ENCODE measurements at places on chromosomes 7 and 10.

GRCh38 chr7:74485611-74486010 lies 31.9 kb downstream of the GTF2IRD1 start:
- H3K27me3 ChIP-seq: no peaks in the 10 kb centered on the region
- H3K27ac ChIP-seq: no peak overlapping the region
- no peak for DNase-seq
- H3K4me1 ChIP-seq: peaks cover 30% of the 10 kb centered on the region

- H3K27ac ChIP-seq: no peak overlapping the region
- DNase-seq: no peak
- no peaks in the 10 kb centered on the region for H3K27me3 ChIP-seq
Observed at GRCh38 chr7:7178906-7179305, 3.4 kb upstream of the C1GALT1 start.

GRCh38 chr10:4656576-4657194 lies 169.3 kb upstream of the AKR1E2 start:
- H3K27ac ChIP-seq: no peak overlapping the region
- H3K4me1 ChIP-seq: no peaks in the 10 kb centered on the region
- no peaks in the 10 kb centered on the region for H3K27me3 ChIP-seq
- no peak overlapping the region for H3K4me3 ChIP-seq
- no peaks in the 10 kb centered on the region for H3K36me3 ChIP-seq

GRCh38 chr7:152633504-152633903 lies 42.4 kb downstream of the XRCC2 start:
- H3K27me3 ChIP-seq: no peaks in the 10 kb centered on the region
- no peak for DNase-seq
- H3K4me1 ChIP-seq: no peaks in the 10 kb centered on the region
- H3K27ac ChIP-seq: no peak overlapping the region

- no peaks in the 10 kb centered on the region for H3K36me3 ChIP-seq
- no peaks in the 10 kb centered on the region for H3K27me3 ChIP-seq
- no peak overlapping the region for H3K27ac ChIP-seq
- no peak overlapping the region for H3K4me3 ChIP-seq
- DNase-seq: no peak
- H3K4me1 ChIP-seq: no peaks in the 10 kb centered on the region
Observed at GRCh38 chr7:146090023-146090645, 26.5 kb upstream of the CNTNAP2 start.

DNA sequence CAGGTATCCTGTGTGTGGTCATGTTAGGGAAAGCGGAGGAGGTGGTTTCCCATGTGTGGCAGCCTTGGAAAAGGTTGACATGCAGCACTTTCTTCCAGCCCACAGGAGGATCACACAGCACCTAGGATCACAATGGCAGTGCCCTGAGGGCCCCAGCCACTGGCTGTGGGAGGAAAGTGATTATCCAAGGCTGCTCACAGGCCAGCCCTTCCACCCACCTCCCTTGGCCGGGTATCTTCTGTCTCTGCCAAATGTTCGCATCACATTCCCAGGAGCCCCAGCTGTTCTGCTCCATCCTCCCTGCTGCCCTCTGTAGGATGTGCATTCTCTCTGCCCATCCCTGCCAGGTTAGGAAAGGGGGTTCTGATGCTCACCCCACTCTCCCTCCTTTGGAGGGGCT lies 2.5 kb upstream of the MLXIPL start:
- no peaks in the 10 kb centered on the region for H3K36me3 ChIP-seq
- no peak overlapping the region for H3K4me3 ChIP-seq
- peak; percentile 50 for DNase-seq
- peaks cover 15% of the 10 kb centered on the region for H3K4me1 ChIP-seq
- H3K27me3 ChIP-seq: peaks cover 4% of the 10 kb centered on the region
- H3K27ac ChIP-seq: no peak overlapping the region

GRCh38 chr7:46385662-46386309 lies 464.7 kb upstream of the IGFBP3 start:
- no peaks in the 10 kb centered on the region for H3K27me3 ChIP-seq
- DNase-seq: no peak
- no peak overlapping the region for H3K27ac ChIP-seq
- no peaks in the 10 kb centered on the region for H3K36me3 ChIP-seq
- no peak overlapping the region for H3K4me3 ChIP-seq
- peaks cover under 1% of the 10 kb centered on the region for H3K4me1 ChIP-seq

DNA sequence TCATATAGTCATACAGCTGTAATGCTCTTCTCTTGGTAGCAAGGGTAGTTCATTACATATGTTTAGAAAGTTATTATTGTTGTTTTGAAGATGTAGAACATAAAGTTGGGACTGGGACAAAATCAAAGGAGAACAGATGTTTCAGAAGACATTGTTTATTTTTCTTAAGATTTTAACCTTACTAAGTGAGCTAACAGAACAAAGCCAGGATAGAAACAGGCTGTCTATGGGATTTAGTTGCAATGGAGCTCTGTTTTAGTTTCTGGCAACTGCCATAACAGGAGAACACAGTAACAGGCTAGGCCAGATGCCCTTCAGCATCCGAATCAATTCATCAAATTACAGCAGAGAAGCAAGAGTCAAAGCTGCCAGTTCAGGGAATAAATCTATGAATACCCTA lies 382.4 kb downstream of the ARL4A start:
- no peak overlapping the region for H3K27ac ChIP-seq
- H3K36me3 ChIP-seq: no peaks in the 10 kb centered on the region
- H3K4me3 ChIP-seq: no peak overlapping the region
- H3K27me3 ChIP-seq: no peaks in the 10 kb centered on the region

- no peak overlapping the region for H3K27ac ChIP-seq
- peaks cover 7% of the 10 kb centered on the region for H3K4me1 ChIP-seq
- DNase-seq: no peak
Observed at GRCh38 chr7:18175801-18176450, 148.3 kb upstream of the PRPS1L1 start.

DNA sequence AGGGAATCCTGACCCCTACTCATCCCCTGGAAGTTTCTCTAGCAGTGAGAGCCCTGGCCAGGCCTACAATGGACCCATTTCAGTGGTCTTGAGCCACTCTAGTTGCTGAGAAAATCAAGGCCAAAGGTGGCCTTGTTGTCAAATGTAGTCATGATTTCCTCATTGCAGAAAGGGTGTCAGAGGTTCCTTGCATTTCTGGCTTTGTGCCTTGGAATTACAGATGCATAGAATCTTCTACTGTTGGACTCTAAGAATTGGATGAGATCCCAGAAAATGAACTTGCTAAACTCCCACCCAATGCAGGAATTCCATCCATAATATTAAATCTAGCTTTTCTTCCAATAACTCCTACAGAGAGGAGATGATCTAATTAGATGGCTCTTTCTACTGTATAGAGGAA lies 12.2 kb downstream of the CPA2 start:
- H3K36me3 ChIP-seq: no peaks in the 10 kb centered on the region
- H3K4me1 ChIP-seq: no peaks in the 10 kb centered on the region
- no peak for DNase-seq
- H3K27me3 ChIP-seq: no peaks in the 10 kb centered on the region

GRCh38 chr7:127413962-127414361 lies 21.5 kb upstream of the ZNF800 start:
- H3K27ac ChIP-seq: no peak overlapping the region
- H3K4me3 ChIP-seq: no peak overlapping the region

GRCh38 chr7:27866256-27866655 lies 126.3 kb downstream of the TAX1BP1 start:
- no peak overlapping the region for H3K4me3 ChIP-seq
- no peaks in the 10 kb centered on the region for H3K36me3 ChIP-seq
- no peaks in the 10 kb centered on the region for H3K27me3 ChIP-seq

- H3K27ac ChIP-seq: no peak overlapping the region
- no peak for DNase-seq
- no peaks in the 10 kb centered on the region for H3K27me3 ChIP-seq
- no peak overlapping the region for H3K4me3 ChIP-seq
- H3K36me3 ChIP-seq: no peaks in the 10 kb centered on the region
- peaks cover 9% of the 10 kb centered on the region for H3K4me1 ChIP-seq
Observed at GRCh38 chr10:99743841-99744240, 11.8 kb downstream of the CUTC start.

DNA sequence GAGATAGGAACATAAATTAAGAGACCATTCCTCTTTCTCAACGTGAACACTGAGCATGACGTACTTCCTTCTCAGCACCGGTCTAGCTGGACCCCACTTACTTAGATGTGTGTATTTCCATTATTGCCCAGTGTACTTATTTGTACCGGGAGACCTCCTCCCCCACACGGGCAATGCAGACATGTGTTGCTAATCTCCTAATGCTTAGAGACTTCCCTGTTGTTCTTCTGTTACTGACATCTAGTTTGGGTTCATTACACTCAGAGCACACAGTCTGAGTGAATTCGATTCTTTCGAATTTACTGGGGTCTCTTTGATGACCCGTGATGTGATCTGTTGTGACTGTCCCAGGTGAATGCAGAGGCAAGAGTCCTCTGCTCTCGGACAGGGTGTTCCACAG lies 260.0 kb downstream of the MAD1L1 start:
- no peaks in the 10 kb centered on the region for H3K4me1 ChIP-seq
- H3K27me3 ChIP-seq: no peaks in the 10 kb centered on the region
- no peak for DNase-seq
- H3K4me3 ChIP-seq: no peak overlapping the region

DNA sequence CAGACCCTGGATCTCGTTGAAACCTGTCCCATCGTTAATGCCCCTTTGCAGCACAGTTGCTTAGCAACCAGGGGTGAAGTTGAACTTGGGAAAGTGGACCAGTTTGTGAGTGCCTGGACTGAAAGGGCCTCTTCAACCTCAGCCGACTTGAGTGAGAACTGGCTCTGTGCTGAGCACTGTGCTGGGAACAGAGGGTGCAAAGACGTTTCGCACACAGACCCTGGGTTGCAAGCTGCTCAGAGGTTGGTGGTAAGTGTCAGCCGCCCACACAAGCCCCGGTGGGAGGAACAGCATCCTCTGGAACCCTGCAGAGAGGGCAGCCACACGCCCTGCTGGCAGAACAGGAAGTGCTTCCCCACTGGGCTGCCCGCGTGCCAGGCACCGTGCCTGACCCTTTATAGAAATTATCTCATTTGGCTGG lies 89.2 kb downstream of the CARD11 start:
- no peaks in the 10 kb centered on the region for H3K27me3 ChIP-seq
- no peak overlapping the region for H3K4me3 ChIP-seq
- H3K4me1 ChIP-seq: peaks cover 6% of the 10 kb centered on the region
- no peaks in the 10 kb centered on the region for H3K36me3 ChIP-seq

DNA sequence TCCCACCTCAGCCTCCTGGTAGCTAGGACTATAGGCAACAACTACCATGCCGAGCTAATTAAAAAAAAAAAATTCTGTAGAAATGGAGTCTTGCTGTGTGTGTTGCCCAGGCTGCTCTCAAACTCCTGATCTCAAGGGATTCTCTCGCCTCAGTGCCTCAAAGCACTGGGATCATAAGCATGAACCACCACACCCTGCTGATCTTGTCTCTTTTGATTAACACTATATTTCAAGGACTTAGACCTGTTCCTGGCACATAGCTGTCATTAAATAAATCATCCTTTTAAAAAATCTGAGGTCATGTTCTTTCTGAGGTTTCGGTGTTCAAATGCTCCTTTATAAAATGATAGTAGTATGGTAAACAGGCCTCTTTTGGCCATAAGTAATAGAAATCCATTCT lies 4.8 kb downstream of the PALS2 start:
- no peak overlapping the region for H3K27ac ChIP-seq
- no peaks in the 10 kb centered on the region for H3K27me3 ChIP-seq
- H3K4me1 ChIP-seq: peaks cover 8% of the 10 kb centered on the region
- DNase-seq: no peak
- no peak overlapping the region for H3K4me3 ChIP-seq
- no peaks in the 10 kb centered on the region for H3K36me3 ChIP-seq

- H3K27me3 ChIP-seq: peaks cover 71% of the 10 kb centered on the region
- no peak overlapping the region for H3K27ac ChIP-seq
- H3K4me3 ChIP-seq: no peak overlapping the region
- no peaks in the 10 kb centered on the region for H3K36me3 ChIP-seq
Observed at GRCh38 chr7:155371884-155372781, 74.5 kb downstream of the INSIG1 start.
